GOT3 (cell line): ENCODE measurements at places on chromosomes 3 and 15.

- DNase-seq, result no peak
Measured at GRCh38 chr15:51075364-51075763, 19.3 kb downstream of the TNFAIP8L3 start.

- no peak for DNase-seq
Measured at GRCh38 chr3:192249516-192249915, 477.8 kb downstream of the FGF12 start.

DNA sequence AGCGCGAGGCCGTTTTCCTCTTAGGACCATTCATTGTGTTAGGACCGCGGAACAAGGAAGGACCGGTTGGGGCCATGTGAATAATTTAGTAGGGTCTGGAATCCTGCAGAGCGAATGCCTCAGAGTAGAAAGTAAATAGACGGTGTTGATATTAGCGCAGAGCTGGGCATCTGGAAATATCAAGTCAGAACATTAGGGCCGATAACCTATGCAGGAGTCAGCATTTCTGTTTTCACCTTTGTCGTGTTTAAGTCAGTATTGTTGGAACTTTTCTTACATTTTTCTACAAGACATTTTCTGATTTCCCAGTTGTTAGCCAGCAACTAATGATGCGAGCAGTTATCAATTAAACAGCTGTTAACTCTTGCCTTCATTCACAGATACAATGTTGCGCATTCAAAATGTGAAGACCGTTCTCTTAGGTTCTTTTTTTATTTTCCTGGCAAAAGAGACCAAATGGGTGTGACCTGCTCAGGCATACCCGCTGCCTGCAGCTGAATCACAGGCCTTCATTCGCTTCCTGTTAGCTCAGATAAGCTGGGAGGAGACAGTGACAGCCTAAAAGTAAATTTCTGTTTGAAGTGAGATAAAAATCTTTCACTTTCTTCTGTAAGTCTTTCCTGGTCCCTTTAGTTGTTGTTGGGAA lies 966 bp upstream of the PKM start:
- no peak for DNase-seq

DNA sequence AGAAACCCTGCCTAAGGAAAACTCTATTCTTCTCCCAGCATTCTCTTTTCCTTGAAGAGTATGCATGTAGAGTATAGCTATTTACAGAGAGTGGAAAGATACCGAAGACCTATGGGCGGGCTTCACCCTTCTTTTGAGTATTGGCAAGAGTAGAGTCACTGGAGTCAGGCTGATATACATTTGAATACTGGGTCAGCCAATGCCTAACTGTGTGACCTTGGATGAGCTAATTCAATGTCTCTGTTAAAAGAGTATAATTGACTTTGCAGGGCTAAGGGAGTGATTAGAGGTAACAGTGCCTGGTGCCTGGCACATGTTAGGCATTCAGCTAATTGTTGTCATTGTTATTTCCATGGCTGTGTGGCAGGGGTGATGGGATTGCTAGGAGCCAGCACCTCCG lies 75.6 kb downstream of the TUSC7 start:
- DNase-seq, result no peak

GRCh38 chr3:31882431-31882830 lies 98.6 kb downstream of the OSBPL10 start:
- no peak for DNase-seq

GRCh38 chr3:99633887-99634558 lies 4.4 kb upstream of the COL8A1 start:
- no peak for DNase-seq
